Stimulated activated CD4-positive, alpha-beta T cell treated with anti-CD3 and anti-CD28 coated beads, Interleukin-12 subunit alpha, Interleukin-12 subunit beta, amount 100 ng/mL, for 4 hours (primary cell): ENCODE measurements at places on chromosomes 16 and 17.

GRCh38 chr17:80539022-80539641 lies 5.5 kb upstream of the RPTOR start:
- DNase-seq: no peak

- no peak for DNase-seq
Measured at GRCh38 chr16:51055434-51055833, 95.6 kb downstream of the SALL1 start.

DNA sequence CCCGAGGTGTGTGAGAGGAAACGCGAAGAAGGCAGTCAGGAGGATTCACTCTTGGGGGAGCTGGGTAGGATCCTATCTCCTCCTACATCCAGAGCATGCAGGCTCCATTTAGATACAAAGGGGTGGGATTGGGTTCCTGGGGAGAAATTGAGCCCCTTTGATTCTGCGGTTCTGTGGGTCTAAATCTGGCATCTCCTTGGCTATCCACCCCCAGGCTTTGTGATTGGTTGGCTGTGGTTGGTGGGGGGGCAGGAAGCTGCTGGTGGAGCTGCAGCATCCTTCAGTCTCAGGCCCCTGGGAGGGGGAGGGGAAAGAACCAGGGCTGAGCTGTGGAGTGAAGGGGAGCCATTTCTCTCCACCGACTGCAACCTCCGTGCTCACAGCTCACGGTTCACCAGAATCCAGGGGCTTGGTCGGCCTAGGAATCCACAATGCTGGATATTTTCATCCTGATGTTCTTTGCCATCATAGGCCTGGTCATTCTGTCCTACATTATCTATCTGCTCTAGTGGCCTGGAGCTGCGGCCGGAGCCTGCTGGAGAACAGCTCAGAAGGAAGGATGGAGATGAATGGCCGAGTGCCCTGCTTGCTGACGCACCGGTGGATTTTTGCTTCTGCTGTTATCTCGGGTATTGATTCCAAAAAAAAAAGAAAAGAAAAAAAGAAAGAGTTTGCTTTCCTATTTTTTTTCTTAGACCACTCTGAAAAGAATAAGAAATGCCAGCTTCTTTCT lies at the start of gene LASP1NB:
Gene LASP1NB (plus strand): TSS at position 352 of the 733 bp plus-strand sequence.
- no peak for DNase-seq

GRCh38 chr16:63038397-63039106 lies 1002.3 kb upstream of the CDH8 start:
- no peak for DNase-seq

- no peak for DNase-seq
Measured at GRCh38 chr17:18117982-18118975, 9.7 kb downstream of the MYO15A start.

- DNase-seq: no peak
Measured at GRCh38 chr16:49643429-49644144, 212.3 kb downstream of the ZNF423 start.

GRCh38 chr17:70498631-70499030 lies 329.3 kb downstream of the KCNJ2 start:
- no peak for DNase-seq

DNA sequence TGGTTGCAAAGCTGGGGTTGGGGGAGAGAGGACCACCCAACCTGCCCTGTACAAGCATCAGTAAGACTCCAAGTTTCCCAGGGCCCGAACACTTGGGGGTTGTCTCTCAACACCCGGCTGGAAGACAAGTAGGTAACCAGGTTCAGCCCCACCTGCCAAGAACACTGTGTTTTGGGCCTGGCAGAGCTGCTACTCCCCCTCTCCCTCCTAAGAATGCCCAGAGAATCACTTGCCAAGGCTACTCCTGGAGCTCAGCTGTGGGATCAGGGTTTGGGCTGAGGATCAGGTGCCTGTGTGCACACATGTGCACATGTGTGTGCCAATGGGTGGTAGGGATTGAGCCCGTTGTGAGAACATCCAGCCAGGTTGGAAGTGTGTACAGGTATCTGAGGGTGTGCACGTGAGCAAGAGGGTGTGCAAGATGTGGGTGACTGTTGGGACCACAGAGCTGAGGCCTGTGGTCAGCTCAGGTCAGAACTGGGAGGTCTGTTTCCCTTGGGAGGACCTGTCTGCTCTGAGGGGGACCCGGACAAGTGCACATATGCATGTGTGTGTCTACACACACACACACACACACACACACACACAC lies 2.3 kb downstream of the HSD11B2 start:
- no peak for DNase-seq

- DNase-seq: no peak
Measured at GRCh38 chr17:71764505-71764904, 356.3 kb upstream of the SOX9 start.
